ENCODE measurements at places on chromosomes 6 and 20.

DNA sequence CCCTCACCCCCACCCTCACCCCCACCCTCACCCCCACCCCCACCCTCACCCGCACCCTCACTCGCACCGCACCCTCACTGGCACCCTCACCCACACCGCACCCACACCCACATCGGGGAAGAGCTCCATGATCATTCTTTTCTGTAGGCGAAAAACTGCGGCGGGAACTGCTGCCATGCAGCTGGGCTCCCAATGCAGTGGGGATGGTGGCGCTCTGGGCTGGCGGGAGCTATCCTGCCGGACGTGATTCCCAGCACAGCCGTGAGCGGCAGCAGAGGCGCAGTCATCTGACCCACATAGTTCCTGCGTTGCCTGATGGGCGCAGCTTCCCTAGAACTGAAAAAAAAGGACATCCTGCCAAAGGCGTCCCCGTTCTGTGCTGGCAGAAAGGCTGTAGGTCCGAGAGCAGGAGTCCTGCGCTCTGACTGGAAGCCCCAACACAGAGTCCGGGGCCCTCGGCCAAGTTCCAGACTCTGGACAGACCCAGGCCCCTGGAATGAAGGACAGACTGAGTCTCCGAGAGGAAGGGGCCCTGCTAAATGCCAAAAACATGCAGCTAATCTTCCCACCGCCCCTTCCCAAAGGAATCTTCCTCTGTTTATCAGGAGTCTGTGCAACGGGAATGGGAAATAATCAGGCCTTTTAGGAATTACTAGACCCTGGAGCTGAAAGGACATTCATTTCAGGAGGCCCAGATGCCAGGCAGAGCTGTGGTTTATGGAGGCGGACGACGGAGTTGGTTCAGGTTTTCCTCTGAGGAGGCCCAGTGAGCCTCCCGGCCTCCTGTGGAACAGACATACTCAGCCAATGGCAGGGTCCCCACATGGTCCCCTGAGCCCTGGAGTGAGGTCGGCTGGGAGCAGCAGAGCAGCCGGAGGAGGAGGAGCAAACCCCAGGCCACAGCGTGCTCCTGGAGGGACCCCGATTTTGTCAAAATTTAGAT is 14.1 kb upstream of the TCFL5 start:
- DNase-seq, result peak; percentile 57

GRCh38 chr20:237929-238328 is 10.9 kb downstream of the DEFB129 start:
- DNase-seq, result no peak

DNA sequence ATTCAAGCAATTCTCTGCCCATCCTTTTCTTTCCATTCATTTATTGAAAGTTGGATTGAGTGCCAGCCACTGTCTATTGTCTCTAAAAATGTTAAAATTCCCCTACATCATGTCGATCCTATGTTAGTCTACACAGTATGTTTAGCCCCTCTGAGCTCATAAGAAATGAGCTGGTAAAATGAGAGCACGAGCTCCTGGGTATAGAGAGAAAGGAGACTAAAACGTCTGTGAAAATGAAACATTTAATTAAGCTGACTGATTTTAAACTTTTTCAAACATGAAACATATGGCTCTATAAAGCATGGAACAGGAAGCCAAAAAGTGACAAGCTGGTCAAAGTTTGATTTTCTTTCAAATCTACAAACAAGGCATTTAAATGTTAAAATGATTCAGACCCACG is 104.0 kb upstream of the ASF1A start:
- no peak for DNase-seq

- no peak for DNase-seq
These were observed 16.3 kb downstream of the CCDC167 start for GRCh38 chr6:37483252-37483901.

- no peak for DNase-seq
These were observed 672.4 kb downstream of the HTR1B start for GRCh38 chr6:76790881-76791280.

GRCh38 chr20:45951925-45952834 is 17.7 kb downstream of the PCIF1 start:
- no peak for DNase-seq

DNA sequence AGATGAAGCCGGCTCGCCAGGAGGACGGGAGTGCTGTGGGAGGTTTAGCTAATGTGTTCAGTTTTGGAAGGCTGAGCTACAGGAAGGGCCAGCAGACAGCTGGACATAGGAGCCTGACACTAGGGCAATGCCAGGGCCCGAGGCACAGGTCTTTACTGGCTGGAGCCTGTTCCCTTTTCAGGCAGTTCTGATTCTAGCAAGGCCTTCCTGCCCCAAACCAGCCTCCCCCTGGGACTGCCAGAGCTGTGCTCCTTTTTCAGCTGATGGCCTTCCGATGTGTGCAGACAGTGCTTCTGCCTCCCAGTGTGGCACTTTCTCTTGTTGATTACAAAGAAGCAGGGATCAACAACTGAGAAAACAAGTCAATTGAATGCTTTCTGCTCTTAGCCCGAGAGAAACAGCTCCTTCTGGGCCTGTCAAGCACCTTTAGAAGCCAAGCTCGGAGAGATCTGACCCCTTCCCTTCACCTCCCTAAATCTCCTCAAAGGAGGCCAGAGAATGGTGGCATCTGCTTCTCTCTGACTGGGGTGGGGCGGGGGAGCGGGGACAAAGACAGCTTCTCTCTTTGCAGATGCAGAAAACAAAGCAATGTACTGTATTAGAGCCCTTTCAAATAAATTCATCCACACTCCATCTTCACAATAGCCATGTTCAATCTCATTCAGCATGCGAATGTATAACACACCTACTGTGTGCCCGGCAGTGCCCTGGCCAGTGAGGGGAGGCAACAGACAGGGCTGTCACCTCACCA is 63.2 kb downstream of the RAB44 start:
- DNase-seq, result no peak

DNA sequence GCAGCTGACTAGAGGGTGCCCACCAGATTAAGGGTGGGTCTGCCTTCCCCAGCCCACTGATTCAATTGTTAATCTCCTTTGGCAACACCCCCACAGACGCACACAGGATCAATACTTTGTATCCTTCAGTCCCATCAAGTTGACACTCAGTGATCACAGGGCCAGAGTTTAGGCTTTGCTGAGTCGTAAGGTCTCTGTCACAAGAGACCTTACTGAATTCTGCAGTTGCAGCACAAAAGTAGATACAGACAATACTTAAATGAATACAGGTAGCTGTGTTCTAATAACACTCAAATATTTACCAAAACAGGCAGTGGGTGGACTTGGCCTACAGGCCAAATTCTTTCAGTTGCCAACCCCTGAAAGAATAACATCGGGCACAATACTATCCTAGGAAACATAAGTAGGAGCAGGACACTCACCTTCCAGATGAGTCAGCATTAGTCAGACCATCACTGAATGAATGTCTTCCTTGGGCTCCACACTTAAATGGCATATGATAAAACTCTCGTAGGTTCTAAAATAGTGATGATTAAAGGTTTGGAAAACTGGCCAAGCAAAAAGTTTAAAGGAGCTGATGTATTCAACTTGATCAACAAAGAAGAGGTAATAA is 190.0 kb downstream of the UBE3D start:
- DNase-seq, result no peak

DNA sequence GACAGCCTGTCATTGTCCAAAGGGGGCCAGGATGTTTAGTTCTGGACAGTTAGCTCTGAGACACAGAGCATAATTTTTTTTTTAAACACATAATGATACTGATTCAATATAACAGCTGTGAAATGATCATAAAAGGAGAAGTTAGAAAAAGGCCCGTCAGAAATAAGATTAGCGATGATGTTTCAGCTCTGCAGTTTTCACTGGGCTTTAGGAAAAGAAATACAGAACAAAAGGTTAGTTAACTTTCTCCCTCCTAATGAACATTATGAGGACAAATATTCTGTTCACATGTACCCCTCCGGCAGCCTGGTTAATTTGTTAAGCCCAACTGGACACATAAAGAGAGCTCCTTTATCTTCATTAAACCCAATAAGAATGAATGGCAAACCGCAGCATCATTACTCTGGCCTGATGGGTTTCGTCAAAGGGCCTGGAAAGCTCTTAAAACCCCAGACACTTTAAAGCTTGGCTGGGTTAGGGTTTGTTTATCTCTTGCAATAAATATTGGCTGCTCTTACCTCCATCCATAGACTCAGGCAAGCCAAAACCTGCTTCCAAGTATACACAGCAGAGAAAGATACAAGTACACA is 394.6 kb downstream of the KIF16B start:
- no peak for DNase-seq

DNA sequence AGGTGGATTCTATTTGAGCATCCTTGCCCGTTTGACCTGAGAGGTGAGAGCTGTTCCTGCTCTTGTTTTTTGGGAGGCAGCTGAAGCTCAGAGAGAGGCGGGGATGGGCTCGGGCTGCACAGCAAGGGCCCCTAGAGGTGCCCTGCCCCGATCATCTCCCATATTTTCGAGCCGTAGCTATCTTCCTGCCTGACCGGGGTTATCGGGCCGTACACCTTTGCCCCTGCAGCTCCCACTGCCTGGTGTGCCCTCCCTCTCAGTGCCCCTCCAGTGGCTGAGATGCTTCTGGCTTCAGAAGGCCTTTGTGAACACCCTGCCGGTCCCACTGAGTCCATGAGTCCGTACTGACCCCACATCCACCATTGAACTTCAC is 6.7 kb downstream of the SRC start:
- no peak for DNase-seq

GRCh38 chr20:57630061-57630460 is 9.8 kb upstream of the ZBP1 start:
- DNase-seq, result no peak

DNA sequence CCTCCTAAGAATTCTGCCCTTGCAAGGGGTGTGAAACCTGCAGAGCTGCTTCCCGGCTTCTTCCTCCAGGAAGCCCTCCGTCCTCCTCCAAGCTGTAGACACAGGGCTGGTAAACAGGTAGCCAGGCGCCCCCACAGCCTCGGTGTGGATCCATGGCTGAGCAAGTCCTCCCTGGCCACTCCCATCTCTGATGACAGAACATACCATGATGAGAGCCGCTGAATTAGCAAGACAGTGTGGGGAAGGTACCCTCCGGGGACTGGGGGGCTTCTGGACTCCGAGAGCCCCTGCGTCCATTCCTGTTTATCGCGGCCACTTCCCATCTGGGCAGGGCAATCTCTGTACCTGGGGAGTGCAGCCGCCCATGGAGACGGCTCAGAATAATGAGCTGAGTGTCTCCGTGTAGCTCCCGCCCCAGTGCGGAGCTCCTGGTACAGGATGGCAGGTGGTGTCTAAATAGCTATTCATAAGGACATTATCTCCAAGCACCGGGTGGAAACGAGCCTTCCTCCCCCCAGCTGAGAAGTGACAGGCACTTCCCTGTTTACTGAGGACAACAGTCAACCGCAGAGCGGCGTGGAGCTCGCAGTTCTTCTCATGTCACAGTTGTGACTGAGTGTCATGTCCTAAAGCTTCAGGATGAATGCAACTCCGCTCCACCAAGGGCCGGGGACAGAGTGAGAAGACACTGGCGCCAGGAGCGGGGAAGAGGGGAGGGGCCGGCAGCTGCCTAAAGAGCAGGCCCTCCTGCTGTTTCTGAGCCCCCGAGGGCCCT is 22.7 kb upstream of the NTSR1 start:
- peak; percentile 82 for DNase-seq

DNA sequence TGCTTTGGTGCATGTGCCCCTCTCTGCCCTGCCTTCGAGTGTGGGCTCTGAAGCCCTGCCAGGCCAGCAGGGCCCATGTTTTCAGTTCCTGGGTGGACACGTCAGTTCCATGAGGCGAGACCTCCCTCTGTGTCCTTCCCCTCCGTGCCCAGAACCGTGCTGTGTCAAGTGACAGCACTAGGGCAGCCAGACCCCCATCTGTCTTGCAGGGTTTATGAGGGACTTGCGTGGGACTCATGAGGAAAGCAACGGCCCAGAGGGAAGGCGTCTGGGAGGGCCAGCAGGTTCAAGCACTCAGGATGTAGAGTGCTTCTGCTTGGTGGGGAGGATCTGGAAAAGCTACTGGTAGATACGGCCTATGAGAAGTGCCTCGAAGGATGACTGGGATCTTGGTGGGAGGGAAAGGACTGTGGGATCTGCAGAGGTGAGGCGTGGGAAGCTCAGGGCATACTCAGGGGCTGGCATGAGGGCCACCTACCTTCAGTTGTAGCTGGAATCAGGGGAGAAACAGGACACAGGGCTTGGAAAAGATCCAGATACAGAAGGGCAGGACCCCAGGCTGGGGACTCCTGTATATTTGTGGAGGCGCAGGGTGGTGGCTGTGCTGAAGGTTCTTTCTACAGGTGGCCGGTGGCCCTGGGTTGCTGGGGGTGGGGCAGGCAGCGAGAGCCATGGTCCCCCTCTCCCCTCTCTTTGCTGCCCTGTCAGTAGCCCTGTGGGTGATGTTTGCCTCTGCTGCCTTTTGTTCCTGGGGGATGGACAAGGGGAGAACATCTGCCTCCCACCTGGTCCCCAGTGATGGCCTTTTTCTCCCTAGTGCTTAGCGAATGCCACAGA is 5.5 kb downstream of the NPEPL1 start:
- DNase-seq, result no peak

DNA sequence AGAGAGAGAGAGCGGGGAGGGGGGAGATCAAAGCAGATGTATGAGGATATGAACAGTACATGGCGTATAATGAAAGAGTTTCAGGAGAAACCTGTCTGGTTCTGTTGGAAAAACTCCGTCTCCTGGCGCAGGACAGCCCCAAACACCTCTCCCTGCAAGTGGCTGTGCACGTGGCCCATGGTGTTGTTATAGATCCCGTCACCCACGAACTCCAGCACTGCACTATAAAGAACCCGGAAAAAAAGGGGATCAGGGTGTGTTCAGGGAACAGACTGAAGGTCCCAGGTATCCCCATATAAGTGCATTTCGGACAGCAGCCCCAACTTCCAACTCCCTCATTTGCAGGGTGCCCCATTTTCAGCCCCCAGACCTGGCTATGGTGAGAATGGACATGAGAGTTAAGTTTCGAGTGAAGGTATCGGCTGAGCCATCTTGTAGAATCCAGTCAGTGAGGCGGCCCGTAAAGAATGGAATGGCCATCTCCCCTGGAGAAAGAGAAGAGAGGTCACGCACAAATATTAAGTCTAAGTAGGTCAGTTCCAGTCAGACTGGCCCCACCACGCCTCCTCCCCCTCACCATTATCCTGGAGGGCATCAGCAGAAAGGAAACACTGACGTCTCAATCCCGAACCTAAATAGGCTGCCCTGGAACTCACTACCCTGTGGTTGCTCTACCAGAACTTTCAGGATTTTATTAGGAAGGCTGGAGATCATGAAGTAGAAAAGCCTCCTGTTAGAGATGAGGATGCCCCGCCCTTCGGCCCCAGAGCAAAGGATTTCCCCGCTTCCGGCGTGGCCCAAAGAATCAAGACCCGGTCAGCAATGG is 1.3 kb downstream of the TAP1 start:
- no peak for DNase-seq

- no peak for DNase-seq
These were observed 27.2 kb upstream of the BRPF3 start for GRCh38 chr6:36169023-36170007.

GRCh38 chr6:128979071-128979470 is 96.1 kb downstream of the LAMA2 start:
- DNase-seq, result no peak

DNA sequence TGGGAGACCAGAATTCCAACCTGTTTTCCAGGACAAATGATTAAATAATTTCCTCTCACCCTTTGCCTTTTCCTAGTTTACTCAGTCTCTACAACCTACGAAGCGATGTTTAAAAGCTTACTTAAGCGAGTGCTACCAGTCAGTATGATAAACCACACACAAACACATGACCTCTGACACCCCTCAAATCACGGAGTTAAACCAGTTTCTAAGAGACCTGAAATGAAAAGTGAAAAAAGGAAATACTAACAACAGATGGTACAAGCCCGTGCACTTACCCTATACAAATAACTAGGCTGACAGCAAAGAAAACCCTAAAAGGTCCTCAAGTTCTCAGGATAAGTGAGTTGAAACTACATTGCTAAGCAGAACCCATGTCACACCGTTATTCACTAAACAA is 7.7 kb downstream of the TNFRSF21 start:
- DNase-seq, result no peak

GRCh38 chr6:106085984-106086813 is at the start of gene PRDM1:
Gene PRDM1, plus strand, starts transcription at chr6:106086336. Its CDS starts 218 bp downstream, at chr6:106086554.
- DNase-seq, result peak; percentile 92
